Endodermal cell (in vitro differentiated cells): ENCODE measurements at places on chromosomes 7 and 10. TPM values are rescaled to one million over a fixed set of nuclear protein-coding genes. Genes with fewer than 3 reads are reported as not detected.
A peak's percentile ranks its signal among the peaks of the same experiment; 100 is the strongest.

DNA sequence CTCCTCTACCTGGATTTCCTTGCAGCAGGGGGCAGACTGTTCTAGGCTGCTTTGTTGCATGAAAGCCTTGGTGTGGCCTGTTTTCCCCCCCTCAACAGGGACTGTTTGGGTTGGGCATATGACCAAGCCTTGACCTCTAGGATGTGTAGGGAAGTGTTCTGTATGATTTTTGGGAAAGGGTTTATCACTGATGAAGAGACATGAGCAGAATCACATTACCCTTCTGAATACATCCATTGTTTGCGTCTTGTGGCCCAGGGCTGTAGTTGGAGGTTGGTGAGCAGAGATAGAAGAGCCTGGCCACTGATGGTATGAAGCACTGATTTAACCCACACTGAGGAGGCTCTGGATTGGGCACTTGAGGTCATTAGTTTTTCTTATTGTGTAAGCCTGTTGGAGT lies 26.6 kb downstream of the ZNF12 start:
- DNase-seq, result no peak

DNA sequence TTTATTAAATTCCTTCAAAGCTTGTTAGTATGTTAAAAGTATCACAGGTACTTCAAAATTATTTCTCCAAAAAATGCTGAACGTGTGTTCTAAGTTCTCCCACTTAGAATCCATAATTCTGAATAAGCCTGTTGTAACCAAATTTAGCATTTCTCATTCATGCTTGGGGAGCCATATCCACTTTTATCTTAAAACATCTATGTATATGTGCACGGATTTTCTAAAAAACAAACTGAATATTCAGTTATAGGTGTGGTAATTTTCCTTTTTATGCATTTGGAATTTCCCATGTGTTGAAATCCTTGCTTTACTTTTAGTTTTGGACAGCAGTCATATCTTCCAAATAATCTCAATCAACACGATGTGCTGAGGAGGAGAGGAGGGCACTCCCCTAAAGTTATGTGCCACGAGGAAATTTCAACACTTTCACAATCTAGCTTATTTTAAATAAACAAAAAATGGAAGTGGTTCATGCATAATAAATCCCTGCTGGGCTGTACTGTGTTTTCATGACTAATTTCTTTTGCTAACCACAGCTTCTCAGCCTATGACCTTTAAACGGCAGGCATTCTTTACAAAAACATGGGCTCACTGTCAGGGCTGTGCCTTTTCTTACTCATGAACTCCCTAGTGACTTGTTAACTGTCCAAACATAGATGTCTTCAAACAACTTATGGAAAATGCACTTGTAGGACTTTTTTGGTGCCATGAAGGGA lies 380.3 kb upstream of the SEMA3C start:
- DNase-seq, result no peak

DNA sequence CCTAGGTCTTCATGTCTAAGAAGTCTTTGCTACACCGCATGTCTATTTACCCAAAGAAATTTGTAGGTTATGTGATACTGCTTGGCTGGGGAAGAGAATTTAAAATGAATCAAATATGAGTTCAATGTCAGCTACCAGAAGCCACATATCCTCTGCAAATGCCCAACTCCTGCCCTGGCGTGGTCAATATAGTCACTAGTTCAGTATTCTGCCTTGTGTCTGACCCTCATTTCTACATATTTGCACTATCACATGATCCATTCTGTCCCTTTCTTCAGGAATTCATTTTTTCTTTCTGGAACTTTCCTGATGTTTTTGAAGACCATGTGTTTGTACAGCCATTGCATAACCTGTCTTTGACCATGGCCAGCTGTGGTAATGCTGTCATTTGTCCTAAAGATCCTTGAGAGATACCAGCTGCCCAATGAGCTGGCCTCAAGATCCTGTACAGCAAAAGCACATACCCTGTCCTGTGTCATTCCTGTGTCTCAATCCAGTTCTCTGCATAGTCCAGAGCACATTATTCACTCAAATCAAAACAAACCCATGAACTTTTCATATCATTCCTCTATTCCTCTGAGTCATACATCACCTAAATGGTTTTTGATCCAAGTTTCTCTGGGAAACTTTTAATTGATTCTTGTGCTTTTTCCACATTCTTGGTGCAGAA lies 524.5 kb downstream of the PARD3 start:
- DNase-seq, result no peak

GRCh38 chr10:69226919-69227450 lies 6.9 kb downstream of the HKDC1 start:
- peak; percentile 63 for DNase-seq

DNA sequence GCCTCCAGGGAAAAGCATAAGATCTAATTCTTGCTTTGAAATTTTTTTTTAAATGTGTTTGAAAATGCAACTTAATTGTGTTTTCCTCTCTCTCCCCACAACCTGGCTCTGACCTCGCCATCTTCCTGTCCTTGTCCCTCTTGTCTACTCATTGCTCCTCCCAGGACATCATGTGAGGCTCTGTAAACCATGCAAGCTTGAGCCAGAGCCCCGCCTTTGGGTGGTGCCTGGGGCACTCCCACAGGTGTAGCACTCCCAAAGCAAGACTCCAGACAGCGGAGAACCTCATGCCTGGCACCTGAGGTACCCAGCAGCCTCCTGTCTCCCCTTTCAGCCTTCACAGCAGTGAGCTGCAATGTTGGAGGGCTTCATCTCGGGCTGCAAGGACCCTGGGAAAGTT lies 9.8 kb upstream of the CDHR1 start:
- DNase-seq, result no peak

Gene PNLIPRP1
- not detected in 3 replicates for total RNA-seq

Gene SUN3
- total RNA-seq, result not detected in 3 replicates
